ENCODE measurements at places on chromosomes 4 and X. TPM values are rescaled to one million over a fixed set of nuclear protein-coding genes. Genes with fewer than 3 reads are reported as not detected.

The FAT4 gene
- total RNA-seq, result 0.04 TPM

DNA sequence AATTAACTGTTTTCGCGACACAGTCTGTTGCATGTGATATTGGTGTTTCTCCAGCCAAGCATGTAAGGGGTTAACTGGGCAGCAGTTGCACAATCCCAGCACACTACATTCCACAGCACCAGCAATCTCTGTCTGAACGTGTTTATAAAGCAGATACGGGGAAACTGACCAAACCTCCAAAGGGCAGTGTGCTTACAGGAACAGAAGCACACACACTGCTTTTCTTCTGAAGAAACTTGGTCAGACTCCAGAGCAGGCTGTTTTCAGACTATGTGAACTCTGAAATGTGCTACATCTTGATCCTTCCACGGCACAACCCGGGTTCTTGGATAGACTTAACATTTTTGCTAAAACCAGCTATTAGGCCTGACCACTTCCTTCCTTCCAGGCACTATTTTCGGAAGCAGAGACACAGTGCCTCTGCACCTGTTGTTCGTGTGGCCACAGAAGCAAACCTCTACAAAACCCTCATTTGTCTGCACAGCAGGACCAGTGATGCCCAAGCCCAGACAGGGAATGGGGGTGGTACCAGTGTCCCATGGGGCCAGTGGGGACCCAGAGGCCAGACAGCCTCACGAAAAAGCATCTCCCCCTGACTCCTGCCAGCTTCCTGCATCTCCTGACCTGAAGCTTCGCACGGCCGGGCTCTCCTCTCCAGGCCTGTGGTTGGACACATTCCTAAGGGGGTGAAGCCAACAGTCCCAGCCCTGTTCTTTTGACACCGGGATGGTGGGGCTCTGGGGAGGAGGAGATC is 90.1 kb downstream of the IRF2 start:
- DNase-seq, result no peak

GRCh38 chr4:74455361-74456055 is 10.6 kb downstream of the AREG start:
- DNase-seq, result no peak

DNA sequence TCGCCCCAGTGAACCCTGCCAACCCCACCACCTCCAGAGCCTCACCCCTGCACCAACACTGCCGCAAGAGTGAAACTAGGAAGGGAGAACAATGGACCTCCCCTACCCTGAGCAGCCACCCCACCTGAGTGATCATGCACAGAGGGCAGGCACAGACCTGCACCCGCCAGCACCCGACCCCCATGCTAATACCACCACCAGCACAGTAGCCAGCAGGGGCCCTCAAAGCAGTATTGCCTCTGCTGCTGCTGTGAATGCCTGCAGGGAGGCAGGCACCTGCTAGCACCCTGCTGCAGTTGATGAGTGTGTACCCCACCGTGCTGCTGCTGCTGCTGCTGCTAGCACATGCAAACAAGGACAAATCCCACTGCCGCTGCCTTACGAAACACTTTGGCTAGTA is 100.1 kb downstream of the RAB28 start:
- DNase-seq, result no peak

- DNase-seq, result no peak
These were observed 8.8 kb upstream of the TLL1 start for GRCh38 chr4:165864271-165864670.

GRCh38 chrX:38941675-38942074 is 140.4 kb downstream of the MID1IP1 start:
- DNase-seq, result no peak

The F8A2 gene
- total RNA-seq, result not detected

- DNase-seq, result no peak
These were observed 70.8 kb upstream of the PTCHD1 start for GRCh38 chrX:23263892-23264291.

The MAP3K15 gene
- 0.13 TPM for total RNA-seq

The NAA15 gene
- 116 TPM for total RNA-seq

The GPC4 gene
- not detected for total RNA-seq

The GALNT7 gene
- total RNA-seq, result 16.7 TPM
